ENCODE measurements at places on chromosomes 7 and 10.

DNA sequence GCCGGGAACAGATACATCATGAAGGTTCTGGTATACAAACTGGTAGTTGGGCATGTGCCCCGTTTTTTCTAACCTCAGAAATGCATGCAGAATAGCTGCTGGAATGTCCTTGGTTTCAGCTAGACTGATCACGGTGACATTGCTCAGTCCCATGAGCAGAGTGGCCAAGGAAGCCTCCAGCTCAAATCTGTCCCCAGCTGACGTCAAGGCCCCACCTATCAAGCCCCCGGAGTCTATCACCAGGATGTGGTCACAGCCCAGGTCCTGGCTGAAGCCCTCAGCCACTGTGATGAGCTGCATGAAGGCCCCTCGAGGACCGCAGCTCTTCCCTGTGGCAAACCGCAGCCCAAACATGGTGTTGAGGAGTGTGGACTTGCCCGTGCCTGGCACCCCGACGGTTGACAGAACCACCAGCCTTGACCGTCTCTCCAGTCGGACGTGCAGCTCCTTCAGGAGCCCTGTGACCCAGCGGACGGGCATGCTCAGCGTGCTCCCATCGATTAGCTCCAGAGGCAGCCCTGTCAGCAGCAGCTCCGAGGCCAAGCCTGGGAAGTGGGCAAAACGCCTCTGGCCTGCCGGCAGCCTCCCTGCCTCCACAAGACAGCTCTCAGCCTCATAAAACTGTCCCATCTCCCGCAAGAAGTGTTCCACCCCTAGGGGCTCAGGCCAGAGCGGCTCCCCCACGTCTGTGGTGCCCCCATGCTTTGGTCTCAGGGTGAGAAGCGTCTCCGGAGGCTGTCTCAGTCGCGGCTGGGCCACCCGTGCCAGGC, 7.8 kb upstream of the MRPS24 start:
- DNase-seq: no peak

DNA sequence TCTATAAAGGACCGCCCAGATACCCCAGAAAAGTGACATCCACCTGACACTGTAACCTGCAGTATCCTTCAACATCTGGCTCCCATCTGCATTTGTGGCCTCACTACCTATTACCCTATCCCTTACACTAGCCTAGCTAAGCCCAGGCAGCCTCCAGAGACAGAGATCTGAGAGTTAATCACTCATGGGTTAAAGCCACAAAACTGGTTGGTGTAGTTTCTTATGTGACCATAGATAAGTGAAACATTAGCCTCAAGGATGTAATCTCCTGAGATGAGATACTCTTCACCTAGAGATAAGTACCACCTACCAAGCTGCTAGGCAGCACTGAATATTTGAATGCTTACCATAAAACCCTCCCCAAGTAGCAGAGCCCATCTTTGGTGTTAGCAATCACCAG, 35.4 kb downstream of the CTTNBP2 start:
- no peak for DNase-seq

DNA sequence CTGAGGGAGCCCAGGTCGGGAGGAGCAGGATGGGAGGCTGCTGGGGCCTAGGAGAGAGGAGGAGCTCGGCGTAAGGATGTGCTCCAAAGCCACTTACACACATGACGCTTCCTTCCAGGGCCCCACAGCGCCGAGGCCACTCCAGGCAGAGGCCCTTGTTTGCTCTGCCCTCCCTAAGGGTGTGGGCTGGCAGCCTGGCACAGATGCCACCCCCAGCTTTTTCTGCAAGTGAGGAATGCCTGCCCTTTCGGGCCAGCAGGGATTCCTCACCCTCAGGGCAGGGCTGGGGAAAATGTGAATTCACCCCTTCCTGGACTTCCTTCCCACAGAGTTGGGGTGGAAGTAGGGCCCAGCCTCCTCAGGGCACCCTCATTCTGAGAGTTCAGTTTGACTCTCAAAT, 5.6 kb upstream of the AQP1 start:
- no peak for DNase-seq

GRCh38 chr7:111982133-111982532, 224.1 kb downstream of the DOCK4 start:
- no peak for DNase-seq

DNA sequence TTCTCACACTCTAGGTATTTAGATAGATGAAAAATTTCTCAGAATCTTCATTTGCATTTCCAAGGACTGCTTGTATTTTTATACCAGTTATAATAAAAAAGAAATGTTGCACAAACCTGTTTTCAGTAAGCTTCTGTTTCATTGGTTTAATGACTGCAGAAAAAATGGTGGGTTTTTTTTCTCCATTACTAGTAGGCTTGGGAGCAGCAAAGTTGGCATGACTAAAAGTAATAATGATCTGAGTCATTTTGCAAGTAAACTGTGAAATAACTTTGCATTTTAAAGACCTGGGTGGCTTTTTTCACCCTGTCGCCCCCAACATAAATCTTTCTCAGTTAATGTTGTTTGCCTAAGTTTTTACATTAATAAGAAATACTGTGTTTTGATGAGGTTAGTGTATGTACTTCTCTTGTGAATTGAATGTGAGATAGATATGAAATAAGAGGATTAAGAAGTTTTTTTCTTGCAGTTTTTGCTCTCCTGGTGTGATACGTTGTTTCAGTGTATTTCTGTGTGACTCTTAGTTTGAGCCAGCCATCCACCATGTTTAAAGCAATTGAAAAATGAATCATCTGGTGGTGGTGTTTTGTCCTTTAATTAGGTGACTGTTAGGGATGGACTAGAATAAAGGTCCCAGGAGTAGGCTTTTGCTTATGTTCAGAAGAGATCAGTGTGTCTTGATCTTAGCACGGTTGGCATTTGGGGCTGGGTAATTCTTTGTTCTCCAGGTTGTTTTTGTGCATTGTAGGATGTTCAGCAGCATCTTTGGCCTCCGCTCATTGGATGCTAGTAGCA, 1.8 kb downstream of the GNAI1 start:
- DNase-seq: no peak

- no peak for DNase-seq
These were observed 47.3 kb downstream of the LRRN3 start for GRCh38 chr7:111138193-111138569.

GRCh38 chr10:78528749-78529204, 495.1 kb downstream of the RPS24 start:
- DNase-seq: no peak

DNA sequence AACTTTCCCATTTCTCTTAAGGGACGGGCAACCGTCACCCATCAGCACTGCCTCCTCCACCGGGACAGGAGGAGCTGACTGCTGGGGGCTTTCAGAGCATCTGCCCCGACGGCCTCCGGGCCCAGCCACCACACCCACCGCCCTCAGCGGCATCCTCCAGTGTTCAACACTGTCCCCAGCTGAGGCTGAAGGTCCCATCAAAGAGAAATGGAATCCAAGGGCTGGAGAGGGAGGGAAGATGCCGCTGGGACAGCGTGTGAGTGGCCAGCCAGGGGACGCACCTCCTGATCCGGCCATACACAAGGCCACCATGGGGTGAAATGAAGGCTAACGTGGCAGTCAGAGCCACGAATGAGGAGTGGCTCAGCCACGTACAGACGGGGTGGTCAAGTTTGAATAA, 153.6 kb upstream of the PPP2R2D start:
- DNase-seq: no peak

- DNase-seq: no peak
These were observed 375 bp downstream of the HKDC1 start for GRCh38 chr10:69220507-69220906.

GRCh38 chr10:13732465-13732881, 145.7 kb downstream of the PRPF18 start:
- no peak for DNase-seq

- no peak for DNase-seq
These were observed 34.6 kb upstream of the ST7 start for GRCh38 chr7:116918704-116919103.

DNA sequence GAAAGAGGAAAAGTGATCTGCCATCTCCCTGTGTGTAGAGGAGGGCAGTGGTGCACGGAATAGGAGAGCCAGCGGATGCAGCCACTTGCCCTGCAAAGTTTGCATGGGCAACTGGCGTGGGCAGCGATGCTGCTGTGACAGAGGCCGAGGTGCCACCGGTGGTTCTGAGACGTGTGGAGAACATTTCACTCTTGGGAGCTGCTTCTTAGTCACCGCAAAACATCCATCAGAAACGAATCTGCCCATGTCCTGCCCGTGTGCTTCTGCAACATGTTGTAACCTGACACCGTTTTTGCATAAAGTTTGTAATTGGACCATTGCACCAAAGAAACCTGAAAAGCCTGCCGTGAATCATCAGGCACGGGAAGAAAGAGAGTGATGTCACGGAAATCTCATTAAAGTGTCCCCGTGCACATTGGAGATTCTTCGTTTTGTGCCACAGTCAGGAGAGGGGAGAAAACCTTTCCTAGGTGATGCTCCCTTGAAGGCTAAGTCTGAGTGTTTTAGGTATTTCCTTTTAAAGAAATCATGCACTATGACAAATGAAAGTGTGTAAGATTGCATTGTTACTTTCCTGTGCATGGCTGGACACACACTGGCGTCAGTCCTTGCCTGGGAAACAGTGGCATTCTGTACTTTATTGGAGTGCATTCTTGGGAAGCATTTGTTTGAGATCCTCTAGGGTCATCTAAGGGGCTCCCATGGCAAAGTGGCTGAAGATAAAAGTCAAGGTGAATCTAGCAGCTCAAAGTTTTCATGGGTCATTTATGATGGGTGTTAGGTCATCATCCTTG, 302.6 kb downstream of the KLF6 start:
- DNase-seq: no peak

DNA sequence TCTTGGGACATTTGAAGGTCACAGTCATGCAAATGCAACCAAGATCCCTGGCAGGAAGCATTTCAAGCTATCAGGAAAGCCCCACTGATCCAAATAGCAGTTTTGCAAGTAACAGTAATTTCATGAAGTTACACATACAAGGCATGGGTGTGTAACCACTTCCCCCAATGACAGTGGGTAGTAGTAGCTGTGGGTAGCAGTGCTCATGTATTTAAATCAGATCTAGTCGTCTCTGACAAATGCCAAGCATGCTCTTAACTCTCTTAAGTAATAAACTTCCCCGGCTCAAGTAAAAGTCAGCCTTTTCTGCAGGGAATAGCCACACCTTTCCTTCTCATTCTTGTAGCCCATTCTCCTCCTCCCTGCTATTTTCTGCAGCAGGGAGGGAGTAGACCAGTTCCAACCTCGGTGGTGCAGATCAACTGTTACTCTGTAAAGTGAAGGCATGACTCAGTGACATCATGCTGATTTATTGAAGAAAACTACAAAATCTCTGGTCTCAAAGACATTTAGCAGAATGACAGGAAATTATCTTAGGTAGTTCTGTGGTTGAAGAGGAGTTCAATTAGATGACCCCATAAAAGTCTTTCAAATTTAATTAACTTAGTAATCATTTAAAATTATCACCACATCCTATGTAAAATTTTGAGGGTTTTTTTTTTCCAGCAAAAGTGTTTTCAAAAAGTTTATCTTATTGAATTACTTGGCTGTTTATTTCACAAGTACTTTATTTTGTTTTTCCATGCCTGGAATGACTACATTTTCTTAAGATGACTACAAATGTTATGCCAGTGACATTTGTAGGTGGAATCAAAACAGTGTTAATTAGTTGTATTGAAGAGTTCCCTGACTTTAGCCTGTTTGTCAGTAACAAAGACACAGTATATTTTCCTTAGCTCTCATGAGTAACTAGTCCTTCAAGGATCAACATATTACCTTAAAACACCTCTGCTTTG, 568.3 kb downstream of the INHBA start:
- no peak for DNase-seq

DNA sequence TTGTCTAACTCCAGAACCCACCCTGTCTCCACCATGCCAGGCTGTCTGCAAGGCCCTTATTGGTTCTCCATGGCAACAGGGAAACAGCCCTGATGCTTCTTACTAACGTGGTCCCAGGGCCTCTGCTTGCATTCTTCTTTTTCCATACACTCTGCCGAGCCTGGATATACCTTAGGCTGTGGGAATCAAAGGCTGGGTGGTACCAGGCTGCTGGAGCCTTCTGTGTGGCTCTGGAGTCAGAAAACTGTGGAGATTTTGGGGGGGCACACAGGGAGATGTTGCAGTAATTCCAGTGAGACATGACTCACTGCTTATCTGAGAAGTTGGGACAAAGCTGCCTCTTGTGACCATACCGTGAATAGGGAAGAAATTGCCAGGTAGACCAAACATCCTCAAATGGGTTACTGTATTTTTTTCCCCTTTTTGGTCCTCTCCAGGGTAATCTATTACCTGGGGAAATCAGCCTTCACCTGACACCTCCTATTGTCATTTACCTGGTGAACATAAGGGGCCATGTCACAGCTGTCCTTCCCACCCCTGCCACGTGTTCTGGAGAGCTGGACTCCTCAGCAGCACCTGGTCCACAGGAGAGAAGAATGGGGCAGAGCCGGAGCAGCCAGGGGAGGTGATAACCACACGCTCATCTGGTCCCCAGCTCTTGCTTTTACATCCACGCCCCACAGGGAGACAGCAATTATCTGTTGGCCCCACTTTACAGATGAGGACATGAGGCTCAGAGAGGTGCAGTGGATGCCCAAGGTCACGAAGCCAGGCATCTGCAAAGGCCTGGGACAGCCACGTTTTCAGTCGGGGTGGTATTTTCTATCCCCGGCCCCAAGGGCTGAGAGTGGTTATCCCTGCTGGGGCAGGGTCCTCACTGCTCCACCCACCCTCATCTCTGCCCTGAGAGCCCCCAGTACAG, 4.6 kb downstream of the CHST3 start:
- no peak for DNase-seq
